ENCODE measurements at places on chromosomes 6 and 20.

DNA sequence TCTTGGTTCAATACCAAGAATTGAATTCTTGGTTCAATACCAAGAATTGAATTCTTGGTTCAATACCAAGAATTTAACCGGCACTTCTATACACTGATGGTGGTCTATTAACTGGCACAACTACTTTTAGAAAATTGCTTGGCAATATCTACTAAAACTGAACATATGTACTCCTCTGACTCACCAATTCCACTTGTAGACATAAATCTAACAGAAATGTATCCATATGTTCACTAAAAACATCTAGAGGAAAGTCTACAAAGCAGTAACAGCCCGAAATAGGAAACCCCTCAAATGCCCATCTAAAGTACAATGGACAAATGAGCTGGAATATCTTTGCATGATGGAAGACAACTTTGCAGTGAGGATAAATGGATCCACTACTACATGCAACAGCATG is 71.9 kb downstream of the KIF16B start:
- DNase-seq = no peak

DNA sequence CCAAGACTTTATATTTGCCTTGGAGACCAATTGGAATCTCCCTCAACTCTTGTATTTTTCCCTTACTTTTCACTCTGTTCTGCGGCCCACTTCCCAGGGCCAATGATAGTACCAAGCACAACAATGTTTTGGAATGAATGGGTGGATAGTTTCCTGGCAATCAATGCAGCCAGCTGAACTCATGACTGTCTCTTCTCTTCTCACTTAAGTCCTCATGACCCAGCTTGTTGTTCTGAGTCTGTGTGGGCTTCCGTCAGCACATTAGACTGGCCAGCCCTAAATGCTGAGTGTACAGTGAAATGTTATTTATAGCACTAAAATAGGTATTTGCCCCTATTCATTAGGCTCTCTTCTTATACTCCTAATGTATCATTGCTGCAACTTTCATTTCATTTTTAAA is 5.6 kb upstream of the MBOAT1 start:
- DNase-seq = no peak

DNA sequence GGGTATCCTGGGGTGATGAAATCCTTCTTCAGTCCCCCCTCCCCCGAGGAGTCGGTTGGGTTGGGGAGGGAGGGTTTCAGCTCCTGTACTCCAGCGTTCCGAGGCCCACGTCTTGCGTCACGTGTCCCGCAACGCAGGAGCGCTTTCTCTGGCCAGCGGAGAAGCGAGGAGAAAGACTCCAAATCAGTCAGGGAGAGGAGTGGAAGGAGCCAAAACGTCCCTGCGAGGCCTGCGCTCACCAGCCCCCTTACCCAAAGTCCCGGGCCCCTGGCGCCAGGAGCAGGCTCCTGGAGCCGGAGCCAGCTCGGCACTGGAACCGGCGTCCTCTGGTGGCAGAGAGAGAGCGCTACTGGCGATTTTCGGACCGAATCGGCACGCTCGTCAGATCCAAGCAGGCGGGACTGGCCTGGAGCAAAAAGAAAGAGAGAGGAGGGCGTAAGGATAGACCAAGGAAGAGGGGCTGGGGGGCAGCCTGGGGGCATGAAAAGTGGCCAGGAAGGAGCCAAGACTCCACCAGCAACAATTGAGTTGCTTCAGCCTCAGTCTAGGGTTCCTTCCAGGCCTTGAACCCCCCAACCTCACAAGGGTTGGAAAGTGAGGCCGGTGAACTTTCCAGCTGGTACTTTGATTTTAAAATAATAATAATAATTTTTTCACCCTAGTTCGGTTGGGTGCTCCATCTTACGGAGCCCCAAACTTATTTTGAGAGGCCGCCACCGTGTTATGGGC is at the start of gene GNAS:
Gene GNAS (plus strand): TSS at position 174 of the 729 bp plus-strand sequence.
- DNase-seq = no peak

DNA sequence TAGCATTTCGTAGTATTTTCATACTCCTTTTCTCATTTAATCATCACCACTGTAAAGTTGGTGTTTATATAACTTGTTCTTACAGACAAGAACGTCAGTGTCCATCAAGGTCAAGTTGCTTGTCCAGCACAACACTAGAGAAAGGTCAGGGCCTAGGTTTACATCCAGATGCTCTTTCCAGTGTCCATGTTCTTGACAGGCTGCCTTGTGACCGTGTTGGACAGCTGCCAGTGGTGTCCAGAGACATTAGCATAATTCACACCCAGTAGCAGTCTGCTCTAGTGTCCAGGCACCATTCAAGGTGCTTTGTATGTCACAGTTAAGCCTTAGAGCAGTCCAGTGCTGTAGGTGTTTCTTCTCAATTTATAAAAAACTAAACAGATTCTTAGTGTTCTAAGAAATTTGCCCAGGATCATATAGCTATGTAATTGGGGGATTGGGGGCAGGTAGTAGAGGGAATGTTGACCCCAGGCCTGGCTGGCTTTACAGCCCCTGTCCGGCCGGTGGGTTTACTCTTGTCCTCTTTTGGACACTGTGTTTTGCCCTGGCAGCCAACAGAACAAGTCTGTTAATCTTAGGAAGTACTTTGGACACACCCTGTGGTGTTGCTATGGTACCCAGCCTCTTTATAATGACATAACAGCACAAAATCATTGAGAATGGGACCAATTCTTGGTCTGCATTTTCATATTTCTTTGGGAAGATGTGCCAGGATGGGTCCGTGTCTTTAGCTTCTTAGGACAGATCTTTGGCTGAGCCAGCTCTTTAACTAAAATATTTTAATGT is 8.0 kb downstream of the STK35 start:
- no peak for DNase-seq

GRCh38 chr20:19867074-19867473 is 109.0 kb downstream of the RIN2 start:
- DNase-seq = no peak

DNA sequence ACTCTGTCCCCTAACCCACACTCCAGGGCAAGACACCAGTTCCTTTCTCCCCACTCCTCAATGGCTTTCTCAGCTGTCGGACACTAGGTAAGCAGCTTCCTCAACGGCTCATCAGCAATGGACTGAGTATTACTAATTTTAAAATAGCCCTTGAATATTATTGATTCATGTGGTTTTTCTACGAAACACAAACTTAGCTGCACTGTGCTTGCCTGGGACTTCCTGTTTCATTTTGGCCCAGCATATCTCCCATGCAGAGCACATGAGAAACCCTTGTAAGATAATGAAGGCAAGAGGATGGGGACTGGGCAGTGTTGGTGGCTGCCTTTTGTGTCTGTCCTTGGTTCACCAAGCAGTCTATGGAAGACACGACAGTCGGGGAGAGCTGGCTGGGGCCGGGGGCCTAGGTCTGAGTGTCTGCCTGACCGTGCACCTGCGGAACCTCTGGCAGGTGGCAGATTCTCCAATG is 48.9 kb downstream of the RNASET2 start:
- DNase-seq = no peak

- DNase-seq = no peak
Observed at GRCh38 chr6:68025764-68026163, 609.3 kb upstream of the ADGRB3 start.
